NCI-H1930 (cell line): ENCODE measurements at places on chromosomes 1 and 21.

DNA sequence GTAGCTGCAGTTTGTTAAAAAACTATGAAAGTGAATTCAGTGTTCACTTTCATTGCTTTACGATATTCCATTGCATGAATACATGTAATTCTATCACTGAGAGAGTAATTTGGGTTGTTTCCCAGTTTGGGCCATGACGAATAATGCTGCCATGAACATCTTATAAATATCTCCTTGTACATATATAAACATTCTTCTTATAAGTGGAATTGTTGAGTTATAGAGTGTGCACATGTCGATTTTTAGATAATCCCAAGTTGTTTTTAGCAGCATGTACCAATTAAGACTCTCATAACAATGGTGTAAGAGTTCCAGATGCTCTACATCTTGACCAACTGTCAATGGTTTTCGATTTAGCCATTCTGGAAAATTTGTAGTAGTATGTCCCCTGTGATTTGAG is 40.9 kb downstream of the ALG6 start:
- no peak for DNase-seq

DNA sequence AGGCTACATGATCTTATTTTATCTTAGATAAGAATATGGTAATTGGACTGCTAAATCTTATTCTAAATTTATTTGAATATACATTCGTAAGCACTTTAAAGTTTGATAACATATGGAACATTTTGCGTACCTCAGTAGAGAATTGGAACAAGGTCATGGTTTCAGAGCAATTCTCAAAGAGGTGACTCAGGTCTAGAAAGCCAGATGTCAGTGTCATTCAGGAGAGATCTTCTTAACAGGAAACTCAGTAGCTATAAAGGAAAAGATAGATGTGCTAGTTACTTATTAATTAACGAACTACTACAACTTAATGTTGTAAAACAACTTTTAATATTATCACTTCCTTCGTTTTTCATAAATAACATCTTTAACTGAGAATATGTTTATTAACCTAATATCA is 142.5 kb downstream of the USP25 start:
- DNase-seq: no peak

- DNase-seq: no peak
Measured at GRCh38 chr1:91007827-91008226, 14.0 kb downstream of the ZNF644 start.

GRCh38 chr1:26854906-26855305 is 8.0 kb upstream of the SFN start:
- no peak for DNase-seq

- no peak for DNase-seq
Measured at GRCh38 chr1:170624146-170624545, 39.8 kb upstream of the PRRX1 start.

DNA sequence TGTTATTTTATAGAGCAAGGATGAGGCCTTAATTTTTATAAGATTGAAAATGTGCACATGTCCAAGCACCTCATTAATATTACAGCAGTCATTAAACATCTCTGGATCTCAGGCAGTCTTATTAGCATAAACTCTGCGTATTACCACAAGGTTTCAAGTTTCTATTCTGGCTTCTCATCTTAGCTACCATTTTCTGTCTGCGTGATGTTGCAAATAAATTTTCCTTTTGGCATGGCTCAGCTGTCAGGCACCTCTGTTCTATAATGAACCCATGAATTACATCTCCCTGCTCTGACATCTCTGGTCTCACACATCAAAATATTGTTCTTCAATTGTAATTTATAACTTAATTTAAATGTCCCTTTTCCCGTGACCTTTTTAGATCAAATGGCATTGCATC is 156.5 kb downstream of the SLC45A1 start:
- DNase-seq: no peak

DNA sequence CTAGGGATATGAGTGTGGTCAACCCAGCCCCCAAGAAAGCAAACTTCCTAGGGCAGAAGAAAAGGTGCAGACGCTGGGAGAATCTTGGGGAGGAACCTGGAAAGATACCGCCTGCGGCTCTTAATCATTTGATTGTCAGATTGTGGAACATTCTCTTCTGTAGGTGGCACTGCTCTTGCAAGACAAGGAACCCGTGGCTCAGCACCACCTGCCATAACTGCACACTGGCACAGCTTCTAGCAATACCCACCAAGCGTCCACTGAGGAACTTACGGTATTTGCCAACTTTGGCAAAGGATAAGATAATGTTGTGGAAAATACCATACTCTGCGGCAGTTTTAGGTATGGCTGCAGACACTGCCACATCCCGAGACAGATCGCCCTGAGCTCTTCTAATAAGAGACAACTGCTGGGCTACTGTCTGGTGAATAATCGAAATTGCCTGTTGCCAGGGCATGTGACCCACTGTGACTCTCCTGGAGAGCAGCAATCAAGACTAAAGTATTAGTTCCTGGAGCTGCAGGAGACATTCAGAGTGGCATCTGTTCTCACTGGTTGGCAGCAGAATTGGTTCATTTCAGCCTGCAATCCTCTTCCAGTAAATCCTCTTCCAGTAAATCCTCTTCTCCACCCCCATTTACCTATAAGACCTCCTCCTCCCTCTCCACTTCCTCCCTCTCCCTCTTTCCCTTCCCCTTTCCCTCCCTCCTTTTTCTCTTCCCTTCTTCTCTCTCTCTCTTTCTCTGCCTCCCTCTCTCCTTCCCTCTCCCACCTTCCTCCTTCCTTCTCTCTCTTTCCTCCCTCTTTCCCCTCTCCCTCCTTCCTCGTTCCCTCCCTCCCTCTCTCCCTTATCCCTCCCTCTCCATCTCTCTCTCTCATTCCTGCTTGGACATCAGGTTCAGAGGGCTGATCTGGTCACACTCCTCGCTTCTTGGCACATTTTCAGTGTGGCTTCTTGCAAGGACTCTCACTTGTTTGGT is 49.7 kb upstream of the B3GALT5 start:
- no peak for DNase-seq

DNA sequence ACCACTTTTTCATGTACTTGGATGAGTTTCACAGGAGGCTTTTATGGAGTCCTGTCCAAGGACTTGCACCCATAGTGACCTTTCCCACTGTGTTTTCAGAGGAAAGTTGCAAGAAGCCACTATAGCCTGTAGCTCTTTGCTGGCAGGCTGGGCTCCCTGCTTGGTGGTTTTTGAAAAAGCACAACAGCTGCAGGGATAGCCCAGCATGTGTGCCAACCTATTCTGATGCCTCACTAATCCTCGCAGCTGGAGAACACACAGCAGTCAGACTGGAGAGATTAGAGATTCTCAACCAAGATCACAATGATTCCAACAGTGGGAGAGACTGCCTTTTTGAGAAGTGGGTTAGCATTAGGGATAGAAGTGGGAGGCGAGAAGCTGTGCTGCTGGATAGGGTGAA is 24.1 kb upstream of the ARHGEF11 start:
- DNase-seq: no peak

DNA sequence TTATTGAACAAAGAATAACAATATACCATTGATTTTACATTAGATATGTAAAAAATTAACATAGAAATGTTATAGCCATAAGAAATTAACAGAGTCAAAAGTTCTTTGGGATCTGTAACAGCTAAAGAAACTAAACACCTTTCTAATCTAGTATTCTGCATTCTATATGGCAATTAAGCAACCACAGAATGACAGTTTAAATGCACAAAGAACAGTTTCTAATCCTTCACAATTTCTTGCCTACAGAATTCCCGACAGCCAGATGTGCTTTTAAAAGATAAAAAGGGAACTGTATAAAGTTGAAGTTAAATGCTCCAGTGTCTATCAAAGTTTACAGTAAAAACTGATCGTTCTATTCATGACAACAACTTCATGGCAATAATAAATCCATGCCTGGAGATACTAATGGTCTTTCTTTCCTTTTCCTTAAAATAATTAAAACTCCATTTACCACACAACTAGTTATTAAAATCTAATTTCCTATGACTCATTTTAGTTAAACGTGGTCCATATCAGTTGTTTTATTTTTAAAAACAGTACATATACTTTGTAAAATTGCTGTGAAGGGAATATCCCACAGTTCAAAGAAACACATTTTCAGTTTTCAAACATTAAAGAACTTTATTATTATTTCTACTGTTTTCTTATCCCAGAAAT is 110.2 kb downstream of the EIF4G3 start:
- no peak for DNase-seq

DNA sequence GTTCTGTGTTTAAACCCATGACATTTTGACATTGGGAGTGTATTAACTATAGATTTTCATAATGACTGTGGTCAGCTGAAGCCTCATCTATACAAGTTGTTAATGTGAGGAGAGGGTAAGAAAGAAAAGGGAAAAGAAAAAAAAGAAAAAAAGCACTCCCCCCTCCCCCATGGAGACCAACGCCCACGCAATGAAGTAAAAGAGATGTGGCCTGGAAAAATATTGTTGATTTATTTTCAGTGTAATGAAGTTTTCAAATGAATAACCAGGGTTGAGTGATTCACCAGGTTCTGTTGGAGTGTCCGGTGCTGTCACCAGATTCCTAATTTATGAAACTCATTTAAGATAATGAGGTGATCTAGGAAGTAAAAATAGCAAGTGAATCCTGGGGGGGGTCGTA is 4.7 kb downstream of the RNF220 start:
- no peak for DNase-seq

- no peak for DNase-seq
Measured at GRCh38 chr1:56170784-56171320, 408.5 kb downstream of the PLPP3 start.
